ENCODE measurements at places on chromosomes 16 and 17.

DNA sequence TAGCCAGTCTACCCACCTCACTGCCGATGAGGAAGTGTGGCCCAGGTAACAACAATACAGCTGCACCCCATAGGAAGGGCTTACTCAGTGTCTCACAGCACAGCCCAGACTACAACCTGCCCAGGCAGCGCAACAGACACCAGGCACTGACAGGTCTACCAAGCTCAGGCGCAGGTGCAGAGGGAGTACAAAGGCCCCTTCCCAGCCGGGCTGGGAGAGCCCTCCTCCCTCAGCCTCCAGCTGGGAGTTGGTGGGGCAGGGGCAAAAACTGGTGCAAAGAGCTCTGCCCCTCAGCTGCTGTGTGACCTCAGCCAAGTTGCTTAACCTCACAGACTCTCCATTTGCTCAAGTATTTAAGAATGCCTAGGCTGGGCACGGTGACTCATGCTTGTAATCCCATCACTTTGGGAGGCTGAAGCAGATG, 112.6 kb upstream of the LHX1 start:
- no peak for DNase-seq

GRCh38 chr17:77694391-77695363, 263.8 kb upstream of the TNRC6C start:
- no peak for DNase-seq

GRCh38 chr17:48625495-48626244, 488 bp downstream of the HOXB9 start:
- no peak for DNase-seq

DNA sequence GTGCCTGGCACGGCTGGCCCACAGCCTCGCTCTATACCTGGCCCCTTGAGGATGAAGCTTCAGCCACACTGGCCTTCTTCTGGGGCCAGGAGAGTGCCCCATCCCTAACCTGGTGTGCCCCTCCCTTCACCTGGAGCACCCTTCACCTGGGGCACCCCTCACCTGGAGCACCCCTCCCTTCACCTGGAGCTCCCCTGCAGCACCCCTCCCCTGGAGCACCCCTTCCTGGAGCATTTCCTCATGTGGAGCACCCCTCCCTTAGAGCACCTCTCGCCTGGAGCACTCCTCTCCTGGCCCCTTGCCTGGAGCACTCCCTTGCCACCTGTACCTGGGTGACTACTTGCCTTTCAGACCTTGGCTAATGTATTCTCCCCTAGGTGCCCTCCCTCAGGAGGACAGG, 2.4 kb upstream of the FBXL16 start:
- DNase-seq, result no peak

DNA sequence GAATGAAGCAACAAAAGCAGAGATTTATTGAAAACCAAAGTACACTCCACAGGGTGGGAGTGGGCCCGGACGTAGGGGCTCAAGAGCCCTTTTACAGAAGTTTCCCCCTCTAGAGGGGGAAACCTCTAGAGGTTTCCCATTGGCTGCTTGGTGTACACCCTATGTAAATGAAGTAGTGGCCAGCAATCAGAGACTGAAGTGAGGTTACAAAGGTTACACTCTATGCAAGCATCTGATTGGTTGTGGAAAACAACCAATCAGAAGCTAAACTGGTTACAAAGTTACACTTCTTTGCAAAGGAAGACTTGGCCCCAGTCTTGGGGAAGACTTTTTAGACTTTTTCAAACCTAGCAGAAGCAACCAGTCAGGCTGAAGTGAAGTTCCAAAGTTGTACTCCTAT, 27.1 kb downstream of the CRAMP1 start:
- no peak for DNase-seq

- no peak for DNase-seq
Measured at GRCh38 chr17:82799591-82799990, 40.2 kb downstream of the ZNF750 start.

GRCh38 chr16:67848118-67848517, 625 bp upstream of the CENPT start:
- no peak for DNase-seq

GRCh38 chr17:47686276-47686635, 7.7 kb upstream of the TBKBP1 start:
- no peak for DNase-seq

DNA sequence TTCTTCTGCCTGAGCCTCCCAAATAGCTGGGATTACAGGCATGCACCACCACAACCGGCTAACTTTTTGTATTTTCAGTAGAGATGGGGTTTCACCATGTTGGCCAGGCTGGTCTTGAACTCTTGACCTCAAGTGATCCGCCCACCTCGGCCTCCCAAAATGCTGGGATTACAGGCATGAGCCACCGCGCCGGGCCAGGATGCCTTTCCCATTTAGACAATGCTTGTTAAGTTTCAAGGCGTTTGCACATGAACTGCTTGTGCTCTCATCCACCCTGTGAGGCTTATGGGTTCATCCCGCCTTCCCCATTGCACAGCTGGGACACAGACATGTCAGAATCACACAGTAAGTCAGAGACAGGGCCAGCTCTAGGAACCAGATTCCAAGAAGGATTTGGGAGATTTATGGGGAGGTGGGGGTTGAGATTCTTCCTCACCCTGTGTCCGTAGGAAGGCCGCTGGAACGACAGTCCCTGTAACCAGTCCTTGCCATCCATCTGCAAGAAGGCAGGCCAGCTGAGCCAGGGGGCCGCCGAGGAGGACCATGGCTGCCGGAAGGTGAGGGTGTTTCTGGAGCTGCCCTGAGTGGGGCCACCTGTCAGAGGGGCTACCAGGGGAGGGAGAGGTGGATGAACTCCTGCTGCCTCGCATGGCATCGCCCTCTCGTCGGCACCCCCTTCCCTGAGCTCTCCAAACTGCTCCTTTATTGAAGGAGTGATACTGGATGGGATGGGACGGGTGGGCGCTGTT, 46.3 kb downstream of the MRC2 start:
- no peak for DNase-seq

GRCh38 chr16:84286578-84287240, 8.0 kb upstream of the WFDC1 start:
- no peak for DNase-seq

DNA sequence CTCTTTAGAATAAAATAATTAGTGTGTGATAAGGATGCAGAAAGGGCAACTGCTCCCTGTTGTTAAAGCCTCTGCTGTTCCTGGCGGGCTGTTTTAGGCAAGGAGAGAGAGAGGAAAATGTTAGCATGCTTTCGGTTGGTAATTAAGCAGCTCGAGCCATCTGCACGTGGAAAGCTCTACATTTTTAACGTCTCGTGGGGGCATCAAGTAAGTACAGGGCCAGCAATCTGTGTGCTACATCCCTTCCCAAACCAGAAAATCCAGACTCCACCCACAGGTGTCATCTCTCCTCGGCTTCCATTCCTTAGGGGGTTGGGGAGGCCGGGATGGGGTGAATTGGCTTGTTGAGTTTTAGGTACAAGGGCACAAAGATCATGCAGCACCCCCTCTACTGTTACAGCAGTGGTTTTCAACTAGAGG, 62.4 kb upstream of the MARCHF10 start:
- DNase-seq, result no peak

- peak; percentile 53 for DNase-seq
Measured at GRCh38 chr16:22189473-22190080, 16.5 kb upstream of the EEF2K start.

DNA sequence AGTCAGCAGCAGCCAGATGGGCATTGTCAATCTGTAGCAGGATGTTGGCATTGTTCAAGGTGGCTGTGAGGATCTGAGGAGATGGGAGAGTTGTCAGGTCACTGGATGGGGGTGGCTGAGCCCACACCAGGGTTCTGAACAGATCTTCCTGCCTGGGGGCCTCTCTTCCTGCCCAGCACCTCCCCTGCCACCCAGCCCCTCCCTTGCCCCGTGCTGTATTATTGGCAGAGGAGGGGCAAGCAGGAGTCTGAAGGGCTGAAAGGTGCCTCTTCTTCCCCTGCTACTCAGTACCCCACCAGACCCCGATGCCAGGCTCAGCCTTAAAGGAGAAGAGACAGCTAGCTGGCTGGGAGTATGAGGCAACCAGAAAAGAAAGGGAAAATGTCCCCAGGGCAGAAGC, 93.0 kb downstream of the GOSR1 start:
- no peak for DNase-seq

DNA sequence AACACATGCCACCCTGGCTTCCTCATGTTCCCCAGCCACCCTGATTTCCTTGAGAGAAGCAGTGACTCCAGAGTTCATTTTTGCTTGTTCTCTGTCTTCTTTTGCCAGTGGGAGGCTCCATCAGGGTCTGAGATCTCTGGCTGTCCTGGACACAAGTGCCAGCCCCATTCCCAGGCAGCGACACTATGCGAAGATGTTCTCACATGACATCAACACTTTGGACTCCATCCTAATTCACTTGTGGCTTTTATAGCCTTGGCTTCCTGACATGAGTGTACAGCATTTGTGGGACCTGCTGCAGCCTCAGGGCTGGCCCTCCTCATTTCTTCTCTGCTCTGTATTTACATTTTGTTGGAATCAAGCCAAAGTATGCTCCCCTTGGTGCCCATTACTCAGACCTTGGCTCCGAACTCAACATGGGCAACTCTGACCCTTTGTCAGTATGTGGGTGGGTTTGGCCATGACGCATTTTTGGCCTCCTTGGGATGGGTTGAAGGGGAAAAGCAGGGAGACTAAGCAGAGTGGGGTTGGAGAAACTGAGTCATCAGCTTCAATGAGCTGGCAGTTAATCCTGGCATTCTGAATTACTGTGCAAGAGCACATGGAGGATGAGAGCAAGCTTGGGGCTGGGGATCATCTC, 119.0 kb upstream of the EEF2KMT start:
- DNase-seq, result no peak
